Fibroblast of the aortic adventitia (primary cell): ENCODE measurements at places on chromosomes 5 and 9.

- DNase-seq, result no peak
Observed at GRCh38 chr9:21286659-21287058, 18.5 kb downstream of the IFNA5 start.

DNA sequence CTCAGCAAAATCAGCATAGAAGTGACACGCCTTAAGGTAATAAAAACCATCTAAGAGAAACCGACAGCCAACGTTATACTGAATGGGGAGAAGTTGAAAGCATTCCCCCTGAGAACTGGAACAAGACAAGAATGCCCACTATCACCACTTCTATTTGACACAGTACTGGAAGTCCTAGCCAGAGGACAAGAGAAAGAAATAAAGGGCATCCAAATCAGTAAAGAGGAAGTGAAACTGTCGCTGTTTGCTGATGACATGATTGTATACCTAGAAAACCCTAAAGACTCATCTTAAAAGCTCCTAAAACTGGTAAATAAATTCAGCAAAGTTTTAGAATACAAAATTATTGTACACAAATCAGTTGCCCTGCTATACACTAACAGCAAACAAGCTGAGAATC lies 393.3 kb downstream of the KIF4B start:
- DNase-seq, result no peak

- DNase-seq, result no peak
Observed at GRCh38 chr5:36880761-36881160, 4.2 kb downstream of the NIPBL start.

- no peak for DNase-seq
Observed at GRCh38 chr5:80754900-80755299, 100.1 kb upstream of the DHFR start.
